ENCODE measurements at places on chromosomes 16 and 17. TPM values are rescaled to one million over a fixed set of nuclear protein-coding genes. Genes with fewer than 3 reads are reported as not detected.

CORO1A gene
- 4.1 TPM for total RNA-seq

ARHGDIG gene
- total RNA-seq = 3.2 TPM

TBX4 gene
- 0.19 TPM for total RNA-seq

IL21R gene
- total RNA-seq = 0.05 TPM

RAB11FIP4 gene
- 1.4 TPM for total RNA-seq

ZPBP2 gene
- total RNA-seq = not detected

CIITA gene
- 0.05 TPM for total RNA-seq

CEP295NL gene
- total RNA-seq = 0.48 TPM

SDR42E1 gene
- 1.3 TPM for total RNA-seq

ATP1B2 gene
- 0.12 TPM for total RNA-seq

TOP2A gene
- total RNA-seq = 204 TPM

ACSM3 gene
- total RNA-seq = 3.1 TPM

C16orf78 gene
- total RNA-seq = not detected

ITGAE gene
- 97.4 TPM for total RNA-seq

PYY gene
- not detected for total RNA-seq

TLCD3A gene
- total RNA-seq = 54.5 TPM

BTBD17 gene
- total RNA-seq = not detected

KCNH4 gene
- 0.29 TPM for total RNA-seq

ZSCAN10 gene
- total RNA-seq = 0.33 TPM
